ENCODE measurements at places on chromosomes 1 and 21. TPM values are rescaled to one million over a fixed set of nuclear protein-coding genes. Genes with fewer than 3 reads are reported as not detected.

Gene CHRM3
- total RNA-seq: 0.13 TPM

Gene OR2AK2
- not detected for total RNA-seq

Gene NR1I3
- total RNA-seq: not detected

Gene HTR6
- total RNA-seq: not detected

Gene WDR26
- 156 TPM for total RNA-seq

Gene KRTAP11-1
- not detected for total RNA-seq

Gene ACOT11
- 1.1 TPM for total RNA-seq
